Stimulated activated CD8-positive, alpha-beta memory T cell treated with anti-CD3 and anti-CD28 coated beads, Interleukin-15, amount 100 ng/mL, for 24 hours (primary cell): ENCODE measurements at places on chromosomes 13 and 19.

DNA sequence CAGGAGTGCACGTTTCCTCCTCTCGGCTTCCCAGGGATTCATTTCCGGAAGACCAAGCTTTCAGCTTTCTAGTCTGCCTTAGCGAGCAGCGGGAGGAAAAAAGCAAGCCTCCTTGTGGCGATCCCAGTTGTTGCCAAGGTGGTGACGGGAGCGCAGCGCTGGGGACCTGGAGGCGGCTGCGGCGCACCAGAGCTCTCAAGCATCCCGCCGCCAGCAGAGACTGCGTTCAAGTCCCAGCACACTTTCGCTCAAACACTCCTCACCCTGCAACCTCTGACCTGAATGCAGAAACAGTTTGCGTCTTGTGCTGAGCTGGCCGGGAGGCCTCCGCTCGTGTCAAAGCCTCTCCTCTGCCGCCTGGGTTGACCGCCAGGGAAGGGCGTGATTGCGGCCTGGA, 4.9 kb downstream of the GSX1 start:
- no peak for DNase-seq

GRCh38 chr13:33348366-33348765, 62.8 kb upstream of the STARD13 start:
- DNase-seq, result no peak

DNA sequence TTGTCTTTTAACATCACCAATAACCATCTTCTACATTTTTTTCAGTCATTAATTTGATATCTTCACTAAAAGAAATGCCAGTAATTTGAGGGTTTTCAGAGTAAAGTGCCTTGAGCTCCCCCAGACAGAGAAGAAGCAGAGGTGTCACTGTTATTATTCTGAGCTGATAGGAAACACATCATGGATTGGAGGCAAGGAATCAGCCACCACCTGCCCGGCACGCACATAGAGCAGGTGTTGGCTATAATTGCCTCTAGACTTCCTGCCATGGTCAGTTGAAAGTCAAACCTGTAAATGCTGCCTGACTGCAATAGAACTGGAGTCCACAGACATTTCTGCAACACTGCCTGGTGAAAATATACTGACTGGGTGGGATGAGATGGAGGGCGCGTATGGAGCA, 776.6 kb downstream of the UQCRFS1 start:
- DNase-seq, result no peak

- DNase-seq, result no peak
Measured at GRCh38 chr13:32824675-32825074, 191.5 kb upstream of the KL start.

GRCh38 chr19:11534538-11534937, 4.1 kb upstream of the CNN1 start:
- DNase-seq, result no peak

DNA sequence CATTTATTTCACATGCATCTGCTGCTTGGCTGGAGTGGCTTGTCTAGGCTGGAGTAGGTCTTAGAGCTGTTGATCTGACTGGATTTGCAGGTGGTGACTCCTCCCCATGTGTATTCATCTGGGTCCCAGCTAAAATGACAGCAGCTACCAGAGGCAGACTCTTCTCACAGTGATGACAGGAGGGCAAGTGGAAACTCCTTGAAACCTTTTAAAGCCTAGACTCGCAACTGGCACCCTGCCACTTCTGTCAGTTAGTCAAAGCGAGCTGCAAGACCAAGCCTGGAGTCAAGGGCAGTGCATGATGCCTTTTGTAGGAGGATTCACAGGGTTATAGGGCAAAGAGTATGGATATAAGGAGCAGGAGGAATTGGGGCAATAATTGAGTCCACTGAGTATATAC, 65.2 kb downstream of the TEX26 start:
- DNase-seq, result no peak

- DNase-seq, result no peak
Measured at GRCh38 chr13:87131611-87132010, 539.6 kb upstream of the SLITRK5 start.

DNA sequence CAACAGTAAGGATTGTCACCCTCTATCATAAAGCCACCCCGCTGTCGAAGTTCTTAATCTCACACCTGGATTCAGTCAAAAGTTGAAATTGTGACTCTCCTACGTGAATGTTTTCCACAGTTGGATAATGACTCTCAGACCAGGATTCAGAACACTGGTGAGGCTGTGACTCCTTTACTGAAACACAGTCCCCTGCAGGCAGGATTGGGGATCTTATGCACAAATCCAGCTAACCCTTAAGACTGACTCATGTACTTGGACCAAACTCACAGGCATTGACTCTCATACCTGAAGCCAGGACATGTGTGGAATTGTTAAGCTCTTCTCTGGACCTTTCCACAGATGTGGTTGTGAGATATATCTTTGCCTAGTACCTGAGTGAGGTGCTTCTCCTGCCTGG, 46.8 kb downstream of the ZNF85 start:
- DNase-seq, result no peak
